ENCODE measurements at places on chromosomes 13 and 19.

DNA sequence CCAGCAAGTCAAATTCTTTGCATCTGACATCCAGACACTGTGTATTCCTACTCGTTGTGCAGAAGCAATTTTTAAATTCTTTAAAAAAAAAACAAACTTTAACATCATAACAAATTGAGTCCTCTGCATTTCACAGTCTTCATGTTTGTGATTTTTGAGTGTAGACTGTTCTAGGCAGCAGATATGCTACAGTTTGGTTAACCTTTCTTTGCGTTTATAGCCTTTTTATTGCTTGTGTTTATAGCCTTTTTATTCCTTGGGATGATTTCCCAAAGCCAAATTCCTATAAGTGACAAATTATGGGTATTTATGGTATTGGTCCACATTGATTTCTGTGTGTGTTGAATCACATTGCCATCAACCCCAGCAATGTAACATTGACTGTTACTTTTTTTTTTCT is 14.9 kb upstream of the RNF113B start:
- no peaks in the 10 kb centered on the region for H3K27me3 ChIP-seq
- no peaks in the 10 kb centered on the region for H3K36me3 ChIP-seq
- no peak overlapping the region for H3K4me3 ChIP-seq
- DNase-seq = no peak
- no peak overlapping the region for H3K27ac ChIP-seq

- H3K36me3 ChIP-seq = peaks cover 44% of the 10 kb centered on the region
- no peaks in the 10 kb centered on the region for H3K4me1 ChIP-seq
- no peaks in the 10 kb centered on the region for H3K27me3 ChIP-seq
- DNase-seq = no peak
- peak overlapping the region; percentile 98 for H3K4me3 ChIP-seq
- H3K27ac ChIP-seq = peak overlapping the region; percentile 99
These were observed 1.1 kb downstream of the RPL21 start for GRCh38 chr13:27252467-27252866.

DNA sequence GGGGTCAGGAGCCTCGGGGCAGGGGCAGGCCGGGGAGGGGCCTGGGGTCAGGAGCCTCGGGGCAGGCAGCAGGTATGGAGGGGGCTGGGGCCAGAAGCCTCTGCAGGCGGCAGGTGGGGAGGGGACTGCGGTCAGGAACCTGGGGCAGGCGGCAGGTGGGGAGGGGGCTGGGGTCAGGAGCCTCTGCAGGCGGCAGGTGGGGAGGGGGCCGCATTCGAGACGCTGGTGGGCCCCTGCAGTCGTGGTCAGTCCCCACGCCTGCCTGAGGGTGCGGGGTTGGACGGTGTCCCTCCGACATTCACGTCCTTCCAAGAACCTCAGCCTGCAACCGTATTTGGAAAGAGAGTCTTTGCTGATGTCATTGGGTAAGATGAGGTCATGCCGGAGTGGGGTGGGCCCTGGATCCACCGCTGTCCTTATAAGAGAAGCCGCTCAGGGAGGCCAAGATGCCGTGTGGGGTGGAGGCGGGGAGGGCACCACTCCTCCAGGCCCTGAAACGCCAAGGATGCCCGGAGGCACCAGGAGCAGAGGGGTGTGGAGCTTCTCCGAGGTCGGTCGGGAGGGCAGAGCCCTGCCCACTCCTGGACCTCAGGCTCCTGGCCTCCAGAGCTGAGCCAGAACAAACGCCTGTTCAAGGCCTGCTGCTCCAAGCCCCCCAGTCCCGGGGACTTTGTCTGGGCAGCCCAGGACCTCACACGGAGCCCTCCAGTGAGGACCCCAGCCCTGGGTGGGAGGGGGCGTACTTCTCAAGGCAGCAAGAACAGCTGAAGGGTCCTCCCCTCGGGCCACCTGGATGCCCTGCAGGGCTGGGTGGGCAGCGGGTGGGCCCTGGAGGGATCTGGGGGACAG is 30.1 kb downstream of the PIP5K1C start:
- peaks cover 4% of the 10 kb centered on the region for H3K4me1 ChIP-seq
- H3K27ac ChIP-seq = no peak overlapping the region
- no peak for DNase-seq
- H3K27me3 ChIP-seq = no peaks in the 10 kb centered on the region

- no peak overlapping the region for H3K4me3 ChIP-seq
- no peaks in the 10 kb centered on the region for H3K36me3 ChIP-seq
- DNase-seq = no peak
- no peaks in the 10 kb centered on the region for H3K4me1 ChIP-seq
- no peak overlapping the region for H3K27ac ChIP-seq
- H3K27me3 ChIP-seq = no peaks in the 10 kb centered on the region
These were observed 95.2 kb downstream of the FRY start for GRCh38 chr13:32126756-32127155.

- no peak overlapping the region for H3K27ac ChIP-seq
- H3K36me3 ChIP-seq = no peaks in the 10 kb centered on the region
- no peaks in the 10 kb centered on the region for H3K27me3 ChIP-seq
- H3K4me3 ChIP-seq = no peak overlapping the region
These were observed 26.6 kb downstream of the SHISA2 start for GRCh38 chr13:26025196-26025595.

DNA sequence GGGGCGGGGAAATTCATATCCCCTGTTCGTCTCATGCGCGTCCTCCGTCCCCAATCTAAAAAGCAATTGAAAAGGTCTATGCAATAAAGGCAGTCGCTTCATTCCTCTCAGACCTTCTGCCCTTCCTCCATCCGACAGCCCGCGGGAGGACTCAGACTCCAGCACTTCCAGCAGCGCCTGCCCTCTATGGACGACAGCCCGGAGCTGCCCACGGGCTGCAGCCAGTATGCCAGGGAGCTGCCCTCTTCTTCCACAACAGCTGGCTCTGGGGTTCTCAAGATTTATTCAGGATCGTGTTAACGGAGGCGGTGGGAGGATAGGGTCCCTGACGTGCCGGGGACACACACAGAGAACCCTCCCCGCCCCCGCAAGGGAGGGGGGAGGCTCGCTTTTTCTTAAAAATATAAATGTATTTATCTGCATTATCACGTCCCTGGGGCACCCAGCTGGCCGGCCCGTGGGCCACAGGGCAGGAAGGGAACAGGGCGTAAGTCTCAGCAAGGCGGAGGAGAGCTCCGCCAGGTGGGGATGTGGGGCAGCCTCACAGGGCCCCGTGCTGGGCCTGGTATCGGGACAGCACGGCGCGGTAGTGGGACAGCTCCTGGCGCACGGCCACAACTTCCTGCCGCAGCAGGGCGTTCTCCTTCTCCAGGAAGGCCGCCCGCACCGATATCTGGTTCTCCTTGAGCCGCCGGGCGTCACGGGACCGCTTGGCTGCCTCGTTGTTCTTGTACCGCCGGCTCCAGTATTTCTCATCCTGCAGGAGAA is 6.7 kb downstream of the DBP start:
- peak; percentile 81 for DNase-seq
- peak overlapping the region; percentile 71 for H3K27ac ChIP-seq
- H3K4me1 ChIP-seq = peaks cover 29% of the 10 kb centered on the region
- H3K4me3 ChIP-seq = peak overlapping the region; percentile 11
- no peaks in the 10 kb centered on the region for H3K36me3 ChIP-seq

GRCh38 chr19:17999684-18000479 is 8.1 kb upstream of the ARRDC2 start:
- DNase-seq = no peak
- H3K36me3 ChIP-seq = no peaks in the 10 kb centered on the region
- H3K4me3 ChIP-seq = no peak overlapping the region
- H3K4me1 ChIP-seq = no peaks in the 10 kb centered on the region
- H3K27me3 ChIP-seq = peaks cover 3% of the 10 kb centered on the region
- no peak overlapping the region for H3K27ac ChIP-seq

GRCh38 chr13:109091249-109091648 is 461.8 kb downstream of the MYO16 start:
- H3K4me1 ChIP-seq = no peaks in the 10 kb centered on the region
- H3K27me3 ChIP-seq = no peaks in the 10 kb centered on the region
- DNase-seq = no peak
- H3K27ac ChIP-seq = no peak overlapping the region

DNA sequence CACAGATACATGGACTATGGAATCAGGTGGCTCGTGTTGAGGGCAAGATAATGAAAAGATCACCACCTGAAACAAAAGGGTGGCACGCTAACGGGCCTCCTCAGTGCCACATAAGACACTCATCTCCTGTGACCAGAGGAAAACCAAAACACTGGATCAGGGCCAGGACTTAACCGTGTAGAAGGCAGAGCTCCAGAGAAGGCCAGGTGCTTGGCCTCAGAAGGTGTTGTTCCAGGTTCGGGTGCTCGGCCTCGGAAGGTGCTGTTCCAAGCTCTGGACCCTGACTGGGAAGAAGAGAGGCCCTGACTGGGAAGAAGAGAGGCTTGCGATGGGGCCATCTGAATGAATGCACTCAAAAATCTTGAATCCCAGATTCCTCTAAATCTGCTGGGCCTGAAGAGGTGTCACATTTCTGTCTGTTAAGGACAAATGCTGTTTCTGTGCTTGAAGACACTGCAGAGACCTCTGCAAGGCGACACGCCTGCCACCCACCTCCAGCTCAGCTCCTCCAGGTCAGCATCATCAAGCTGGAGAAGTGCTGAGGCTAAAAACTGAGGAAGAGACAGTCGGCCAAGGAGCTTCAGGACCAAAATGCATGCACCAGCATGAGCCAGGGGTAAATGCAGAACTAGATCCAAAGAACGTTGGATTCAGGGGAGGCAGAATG is 2.7 kb upstream of the RASA3 start:
- H3K27me3 ChIP-seq = peaks cover 9% of the 10 kb centered on the region
- H3K36me3 ChIP-seq = no peaks in the 10 kb centered on the region
- no peak for DNase-seq
- no peak overlapping the region for H3K4me3 ChIP-seq
- H3K27ac ChIP-seq = no peak overlapping the region
- peaks cover 4% of the 10 kb centered on the region for H3K4me1 ChIP-seq

- no peak overlapping the region for H3K27ac ChIP-seq
- DNase-seq = no peak
- H3K36me3 ChIP-seq = no peaks in the 10 kb centered on the region
These were observed 4.7 kb upstream of the TLE2 start for GRCh38 chr19:3033595-3034405.

DNA sequence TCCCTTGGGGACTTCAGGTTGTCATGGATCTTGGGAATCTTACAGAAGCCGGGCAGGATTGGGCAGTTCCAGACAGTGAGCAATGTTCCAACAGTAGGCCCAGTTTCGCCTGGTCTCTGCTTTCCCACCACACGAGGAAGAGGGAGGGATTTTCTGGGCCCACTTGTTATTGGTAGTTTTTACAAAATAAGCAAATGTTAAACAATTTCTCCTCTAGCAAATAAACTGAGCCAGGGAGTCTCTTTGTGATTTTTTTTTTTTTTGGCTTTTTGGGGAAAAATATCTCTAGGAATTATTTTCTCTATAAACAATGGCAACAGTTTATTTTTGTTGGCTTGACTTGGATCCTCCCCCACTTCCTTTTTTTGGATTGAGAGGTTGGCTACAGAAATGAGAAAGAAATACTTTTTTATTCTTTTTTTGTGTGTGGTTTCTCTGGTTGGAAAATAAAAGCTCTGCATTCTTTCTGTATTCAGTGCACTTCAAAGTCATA is 89.3 kb downstream of the TM9SF2 start:
- no peaks in the 10 kb centered on the region for H3K27me3 ChIP-seq
- no peak overlapping the region for H3K4me3 ChIP-seq
- H3K4me1 ChIP-seq = no peaks in the 10 kb centered on the region
- no peak for DNase-seq
- no peaks in the 10 kb centered on the region for H3K36me3 ChIP-seq

DNA sequence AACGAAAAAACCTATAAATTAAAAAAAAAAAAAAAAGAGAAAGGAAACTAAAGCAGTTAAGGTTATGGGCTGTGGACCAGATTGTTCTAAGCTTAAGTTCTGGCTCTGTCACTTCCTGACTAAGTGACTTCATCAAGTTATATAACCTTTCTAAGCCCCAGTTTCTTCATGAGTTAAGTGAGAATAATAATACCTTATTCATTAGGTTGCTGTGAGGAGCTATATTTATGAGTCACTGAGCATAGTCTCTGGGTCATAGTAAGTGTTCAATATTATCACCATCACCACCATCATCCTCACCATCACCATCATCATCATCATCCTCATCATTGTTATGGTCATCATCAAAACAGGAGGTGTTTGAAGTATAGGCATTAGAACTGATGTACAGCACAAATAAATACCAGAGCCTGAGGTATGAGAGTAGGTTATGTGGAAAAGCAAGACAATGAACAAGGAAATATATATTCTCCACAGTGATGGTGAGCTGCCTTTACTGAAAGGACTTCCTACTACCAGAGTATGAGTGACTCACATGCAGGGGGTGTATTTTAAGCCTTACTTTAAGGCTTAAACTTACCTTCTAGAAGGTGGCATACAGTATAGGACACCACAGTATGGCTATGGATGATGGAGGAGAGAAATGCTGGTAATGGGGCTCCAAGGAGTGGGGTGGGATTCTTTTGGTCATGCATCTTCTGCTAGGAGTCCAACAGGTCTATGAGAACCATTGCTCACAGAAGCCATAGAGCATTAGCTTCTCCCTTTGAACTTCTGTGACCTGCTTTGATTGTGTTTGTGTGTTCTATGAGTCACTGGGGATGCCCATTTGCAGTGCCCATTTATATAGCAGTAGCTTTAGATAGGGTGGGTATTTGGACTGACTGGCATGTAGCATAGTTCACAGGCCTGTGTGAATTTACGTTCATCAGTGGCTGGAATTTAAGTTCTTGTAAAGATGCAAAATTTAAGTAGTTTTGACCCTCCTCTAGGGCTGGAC is 104.4 kb downstream of the KLF5 start:
- no peaks in the 10 kb centered on the region for H3K27me3 ChIP-seq
- H3K4me3 ChIP-seq = no peak overlapping the region
- no peaks in the 10 kb centered on the region for H3K4me1 ChIP-seq

DNA sequence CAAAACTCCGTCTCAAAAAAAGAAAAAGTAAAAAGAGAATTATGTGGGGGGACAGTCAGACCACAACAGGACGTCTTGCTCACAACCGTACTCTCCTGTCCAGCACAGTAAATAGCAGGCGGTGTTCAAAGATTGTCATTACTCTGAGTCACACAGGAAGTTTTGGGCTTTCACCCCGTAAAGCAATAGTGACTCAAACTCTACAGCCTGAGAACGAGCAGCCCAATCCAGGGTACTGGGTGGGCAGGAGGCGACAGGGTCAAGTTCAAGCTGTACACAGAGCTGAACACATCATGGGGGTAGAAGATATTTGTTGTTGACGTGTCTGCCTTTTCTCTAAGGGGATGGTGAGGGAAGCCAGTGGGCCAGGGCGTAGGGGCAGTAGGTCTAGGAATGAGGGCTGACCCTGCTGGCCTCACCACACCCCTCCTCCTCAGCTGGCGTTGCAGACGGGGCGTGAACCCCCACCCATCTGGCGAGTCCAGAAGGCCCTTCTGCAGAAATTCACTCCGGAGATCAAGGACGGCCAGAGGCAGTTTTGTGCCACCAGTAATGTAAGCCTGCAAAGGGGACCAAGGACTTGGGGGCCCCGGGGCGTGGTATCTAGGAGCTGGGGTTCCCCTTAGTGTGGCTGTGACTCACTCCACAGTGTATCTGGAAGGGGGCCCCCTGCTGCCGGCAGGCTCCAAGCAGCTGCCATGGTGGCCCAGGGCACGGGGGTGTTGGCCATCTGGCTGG is 23.3 kb downstream of the PRR12 start:
- no peak overlapping the region for H3K4me3 ChIP-seq
- H3K4me1 ChIP-seq = no peaks in the 10 kb centered on the region
- no peak for DNase-seq

GRCh38 chr19:35268536-35269437 is at the start of gene USF2:
Gene USF2 (plus strand): TSS chr19:35268962. CDS start chr19:35269102, 140 bp downstream.
- peaks cover 6% of the 10 kb centered on the region for H3K4me1 ChIP-seq
- H3K27ac ChIP-seq = peak within 1 kb of the TSS; percentile 93
- peak within 1 kb of the TSS; percentile 77 for H3K4me3 ChIP-seq
- no peaks in the 10 kb centered on the region for H3K27me3 ChIP-seq
- no peak for DNase-seq

GRCh38 chr13:110249326-110249725 is 57.6 kb downstream of the COL4A1 start:
- no peak overlapping the region for H3K27ac ChIP-seq
- no peak for DNase-seq
- no peak overlapping the region for H3K4me3 ChIP-seq
- H3K36me3 ChIP-seq = no peaks in the 10 kb centered on the region

All from H1 (cell line).